ENCODE measurements at places on chromosomes 4 and X.

DNA sequence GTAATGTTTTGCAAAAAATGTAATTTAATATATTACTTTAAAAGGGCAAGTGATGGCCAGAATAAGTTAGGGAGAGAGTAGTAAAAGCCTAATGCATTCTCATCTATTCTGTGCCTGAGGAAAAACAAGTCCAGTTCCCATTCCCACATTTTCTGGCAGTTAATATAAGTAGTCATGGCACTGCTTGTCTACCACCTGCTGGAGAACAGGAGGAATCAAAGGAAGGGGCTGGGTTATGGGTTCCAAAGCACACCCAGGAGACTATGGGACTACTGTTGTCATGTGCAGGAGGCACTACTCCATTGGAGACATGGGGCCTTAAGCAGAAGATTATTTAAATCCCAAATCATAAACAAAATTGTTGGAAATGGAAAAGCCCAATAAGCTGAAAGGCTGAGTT lies 2618.6 kb downstream of the ARAP2 start:
- no peak for DNase-seq

DNA sequence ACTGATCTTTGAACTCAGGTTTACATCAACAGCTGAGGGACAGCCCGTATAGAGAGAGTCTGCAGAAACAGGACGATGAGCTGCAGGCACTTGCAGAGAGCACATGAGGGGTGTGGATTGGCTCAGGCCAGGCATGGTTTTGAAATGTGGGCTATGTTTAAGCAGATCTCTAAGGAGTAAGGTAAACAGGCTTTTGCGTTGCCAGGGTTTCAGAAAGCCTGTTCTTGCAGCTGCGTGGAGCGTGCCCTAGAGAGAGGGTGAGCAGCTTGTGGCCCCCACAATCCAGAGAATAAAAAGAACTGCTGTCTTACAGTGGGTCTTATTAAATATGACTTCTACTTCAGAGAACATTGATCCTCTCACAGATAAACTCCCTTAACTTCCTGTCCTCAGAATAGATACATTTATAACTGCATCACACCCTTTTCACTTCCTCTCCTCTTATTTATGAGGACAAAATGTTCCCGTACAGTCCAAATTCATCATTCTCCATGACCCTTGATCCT lies 64.1 kb downstream of the TMA16 start:
- DNase-seq, result peak; percentile 22

- no peak for DNase-seq
Observed at GRCh38 chr4:77113069-77113468, 37.3 kb upstream of the CCNI start.

DNA sequence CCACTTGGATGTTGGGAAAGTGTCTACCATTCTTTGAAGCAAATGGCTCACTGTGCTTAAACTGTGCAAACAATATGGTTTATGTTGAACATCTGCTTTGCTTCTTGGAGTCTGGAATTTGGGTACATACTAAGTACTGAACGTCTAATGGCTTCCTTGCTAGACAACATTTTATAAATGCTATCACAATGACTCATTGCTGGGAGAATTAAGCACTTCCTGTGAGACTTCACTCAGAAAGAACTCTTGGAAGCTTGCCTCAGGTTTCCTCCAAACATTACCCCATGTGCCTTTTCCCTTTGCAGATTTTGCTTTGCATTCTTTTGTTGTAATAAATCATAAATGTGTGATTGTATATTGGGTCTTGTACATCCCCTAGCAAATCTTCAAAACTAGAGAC lies 139.7 kb downstream of the PACRGL start:
- DNase-seq, result no peak

- DNase-seq, result no peak
Observed at GRCh38 chr4:1039493-1040343, 28.3 kb downstream of the FGFRL1 start.

GRCh38 chrX:41308884-41309647 lies 24.9 kb upstream of the DDX3X start:
- no peak for DNase-seq

DNA sequence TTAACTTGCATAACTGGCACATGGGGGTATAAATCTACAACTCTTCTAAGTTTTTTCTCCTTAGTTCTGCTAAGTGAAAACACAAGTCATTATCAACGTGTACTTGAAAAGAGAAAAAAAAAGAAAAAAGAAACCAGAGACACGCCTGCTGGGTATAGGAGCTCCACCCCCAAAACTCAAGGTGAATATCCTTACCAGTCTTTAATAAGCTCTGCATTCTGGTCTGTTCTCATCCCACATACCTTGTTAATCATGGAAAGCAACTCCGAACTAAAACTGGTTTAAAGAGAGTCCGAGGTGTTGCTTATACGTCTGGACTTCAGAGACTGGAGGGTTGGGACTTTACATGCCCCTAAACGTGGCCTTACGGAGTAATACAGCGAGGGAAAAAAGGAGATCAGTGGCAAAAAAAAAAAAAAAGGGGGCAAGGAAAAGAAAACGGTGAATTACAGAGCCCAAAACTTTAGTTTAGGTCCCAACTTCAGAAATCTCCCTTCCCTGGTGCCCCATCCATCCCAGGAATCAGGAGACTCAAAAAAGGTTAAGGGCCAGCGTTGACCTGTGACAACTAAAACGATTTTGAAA lies 1.0 kb downstream of the PGRMC2 start:
- DNase-seq, result peak; percentile 45

- DNase-seq, result no peak
Observed at GRCh38 chr4:119020158-119020557, 115.5 kb upstream of the MYOZ2 start.

DNA sequence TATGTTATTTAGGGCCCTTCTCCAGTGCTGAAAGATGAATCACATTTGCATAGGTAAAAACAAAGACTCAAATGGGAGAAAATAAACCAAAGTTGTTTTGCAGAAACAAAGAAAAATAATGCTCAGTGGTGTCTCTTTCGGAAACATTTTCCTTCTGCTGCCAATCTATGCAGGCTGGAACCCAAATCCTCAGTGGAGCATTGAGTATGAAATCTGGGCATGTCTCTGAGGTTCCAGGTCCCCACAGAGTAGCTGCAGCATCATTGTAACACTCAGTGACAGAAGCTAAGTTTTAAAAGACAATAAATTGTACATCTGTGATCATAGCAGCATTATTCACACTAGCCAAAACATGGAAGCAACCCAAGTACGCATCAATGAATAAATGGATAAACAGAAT lies 303.6 kb downstream of the FBXW7 start:
- no peak for DNase-seq

DNA sequence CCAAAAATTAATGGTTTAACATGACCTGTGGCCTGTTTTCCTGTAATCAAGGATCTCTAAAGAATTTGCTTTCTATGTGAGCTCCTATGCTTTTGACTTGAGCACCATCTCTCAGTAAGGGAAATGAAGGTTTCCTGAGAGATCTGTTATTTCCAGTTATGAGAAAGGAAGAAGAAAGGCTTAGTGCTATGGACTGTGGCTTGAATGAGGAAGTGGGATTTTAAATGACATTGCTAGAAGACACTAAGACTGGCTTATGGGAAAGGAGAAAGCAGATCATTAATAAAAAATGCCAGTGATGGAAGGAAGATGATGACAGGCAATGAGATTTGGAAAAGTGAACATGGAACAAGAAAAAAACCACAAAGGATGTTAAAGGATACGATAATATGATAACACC lies 285.4 kb downstream of the OPHN1 start:
- DNase-seq, result no peak

- peak; percentile 72 for DNase-seq
Observed at GRCh38 chr4:68373513-68373912, 23.6 kb upstream of the YTHDC1 start.

- no peak for DNase-seq
Observed at GRCh38 chr4:86927843-86928395, 6.9 kb upstream of the AFF1 start.

DNA sequence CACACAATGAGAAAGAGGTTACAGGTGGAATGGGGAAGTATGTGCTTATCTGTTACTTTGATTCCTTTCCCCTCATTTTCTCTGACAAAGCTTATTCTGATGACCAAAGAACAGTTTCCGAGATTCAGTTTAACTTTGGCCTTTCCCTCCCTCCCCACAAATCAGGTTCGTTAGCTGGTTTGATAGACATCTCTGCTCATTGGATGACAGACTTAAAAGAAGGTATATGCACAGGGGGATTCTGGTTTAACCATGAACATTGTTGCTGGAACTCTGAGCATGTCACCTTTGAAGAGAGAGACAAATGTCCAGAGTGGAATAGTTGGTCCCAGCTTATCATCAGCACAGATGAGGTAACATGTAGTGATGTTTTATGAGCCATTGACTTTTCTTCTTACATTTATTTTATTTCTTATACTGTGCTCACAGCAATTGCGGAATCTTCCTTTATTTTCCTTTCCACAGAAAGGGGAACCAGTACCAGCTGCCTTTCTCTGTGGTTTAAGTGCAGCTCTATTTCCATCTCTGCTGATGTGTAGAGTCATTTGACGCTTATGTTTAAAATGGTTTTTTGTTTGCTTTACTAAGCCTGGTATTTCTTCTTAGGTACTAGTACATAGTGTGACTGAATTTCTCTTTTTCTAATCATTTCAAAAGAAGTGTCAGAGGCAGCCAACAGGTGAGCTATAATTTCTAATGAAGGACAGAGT lies 125.0 kb downstream of the AKAP4 start:
- DNase-seq, result no peak

DNA sequence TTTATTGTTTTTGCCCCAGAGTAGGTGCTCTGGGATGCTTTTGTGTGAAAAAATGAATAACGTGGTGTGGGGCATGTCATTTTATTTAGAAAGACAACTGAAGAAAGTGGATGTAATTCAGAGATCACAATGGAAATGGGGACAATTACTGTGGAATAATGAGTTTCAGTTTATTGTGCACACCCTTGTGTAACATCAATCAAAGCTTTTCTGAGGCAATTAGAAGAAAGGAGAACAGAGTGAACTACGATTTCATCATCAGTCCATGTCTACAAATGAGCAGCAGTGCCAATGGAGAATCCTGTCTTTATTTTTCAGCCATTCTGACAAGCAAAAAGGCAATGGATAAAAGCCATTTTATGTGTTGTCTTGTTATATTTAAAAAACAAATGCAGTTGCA lies 339.2 kb downstream of the TMA16 start:
- DNase-seq, result no peak

GRCh38 chrX:120270567-120270966 lies 20.0 kb downstream of the ZBTB33 start:
- DNase-seq, result no peak

DNA sequence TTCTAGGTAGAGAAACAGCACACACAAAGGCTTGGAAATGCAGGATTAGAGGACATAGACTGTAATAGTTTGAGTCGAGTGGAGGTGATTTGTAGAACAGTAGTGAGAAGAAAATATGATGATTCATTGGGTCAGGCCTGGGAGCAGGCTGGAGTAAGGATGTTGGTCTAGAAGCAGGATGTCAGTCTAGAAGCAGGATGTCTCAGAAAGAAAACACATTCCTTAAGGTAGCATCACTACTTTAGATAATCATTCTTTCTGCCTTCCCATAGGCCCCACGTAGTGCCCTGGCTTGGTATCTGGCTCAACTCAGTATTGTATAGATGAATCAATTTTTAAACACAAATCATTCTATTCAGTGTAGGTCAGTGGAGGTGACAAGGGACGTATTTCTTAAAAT lies 11.2 kb upstream of the DACH2 start:
- DNase-seq, result no peak

GRCh38 chrX:21678048-21678612 lies 20.0 kb upstream of the KLHL34 start:
- no peak for DNase-seq

- peak; percentile 61 for DNase-seq
Observed at GRCh38 chr4:15755321-15756155, 22.6 kb upstream of the CD38 start.

DNA sequence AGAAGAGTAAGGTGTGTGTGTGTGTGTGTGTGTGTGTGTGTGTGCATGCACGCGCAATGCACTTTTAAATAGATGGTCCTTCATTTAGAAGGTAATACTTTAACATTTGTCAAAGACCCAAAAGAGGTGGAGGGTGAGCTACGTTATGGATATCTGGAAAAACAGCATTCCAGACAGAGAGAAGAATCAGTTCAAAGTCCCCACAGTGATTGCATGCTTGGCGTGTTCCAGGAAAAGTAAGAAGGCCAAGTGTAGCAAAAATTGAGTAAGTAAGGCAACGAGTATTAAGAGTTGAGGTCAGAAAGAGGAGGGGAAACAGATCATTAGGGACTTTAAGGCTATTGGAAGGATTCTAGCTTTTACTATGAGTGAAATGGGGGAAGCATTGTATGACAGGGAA lies 21.9 kb upstream of the GABRE start:
- DNase-seq, result no peak

DNA sequence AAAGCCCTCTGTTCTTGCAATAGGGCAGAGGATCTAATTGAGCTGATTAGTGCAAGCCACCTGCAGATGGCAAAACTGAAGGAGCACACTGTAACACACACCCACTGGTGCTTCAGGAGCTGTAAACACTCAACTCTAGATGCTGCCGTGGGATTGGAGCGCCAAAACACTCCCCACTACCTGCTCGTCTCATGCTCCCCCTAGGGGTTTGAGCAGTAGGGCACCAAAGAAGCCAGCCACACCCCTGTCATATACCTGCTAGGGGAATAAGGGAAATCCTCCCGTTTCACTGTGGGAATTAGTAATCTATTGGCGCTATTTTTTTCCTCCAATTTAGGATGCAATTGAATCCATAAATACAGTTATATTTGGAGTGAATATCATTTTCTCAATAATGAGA lies 360.2 kb downstream of the GLUD2 start:
- DNase-seq, result no peak

DNA sequence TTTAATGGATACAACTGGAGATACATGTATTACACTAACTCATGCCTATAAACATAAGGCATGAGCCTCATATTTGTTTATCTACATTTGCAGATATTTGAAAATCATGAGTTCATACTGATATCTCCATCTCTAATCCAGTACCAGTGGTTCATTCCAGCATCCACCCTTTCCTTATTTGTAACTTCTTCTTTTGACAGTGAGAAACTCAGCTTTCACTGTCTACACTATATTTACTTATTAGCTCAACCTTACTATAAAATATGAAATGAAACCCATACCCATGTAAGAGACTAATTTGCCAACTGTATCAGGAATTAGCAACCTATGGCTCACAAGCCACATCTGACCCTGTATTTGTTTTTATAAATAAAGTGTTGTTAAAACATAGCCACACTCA lies 161.9 kb upstream of the GPRIN3 start:
- DNase-seq, result no peak

- no peak for DNase-seq
Observed at GRCh38 chr4:21780148-21780547, 168.4 kb downstream of the KCNIP4 start.

DNA sequence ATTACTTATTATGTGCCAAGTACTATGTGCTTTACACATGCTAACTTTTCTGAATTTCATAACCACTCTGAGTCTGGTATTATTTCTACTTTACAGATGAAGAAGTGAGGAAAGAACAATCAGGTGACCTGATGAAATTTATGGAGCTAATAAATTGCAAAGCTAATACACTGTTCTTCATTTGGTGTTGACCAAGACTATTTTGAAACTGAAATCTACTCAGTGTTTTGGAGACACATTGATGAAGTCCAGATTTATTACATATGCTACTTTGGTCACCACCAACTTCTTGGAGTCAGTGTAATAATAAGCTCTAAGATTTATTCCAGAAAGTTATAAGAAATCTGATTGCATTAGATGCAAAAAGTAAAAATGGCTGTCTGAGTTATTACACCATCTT lies 637.9 kb downstream of the FAT4 start:
- DNase-seq, result no peak

All from CD4-positive, alpha-beta T cell treated with Interleukin-2 at 100 ng/mL for 4 hours (primary cell).